ENCODE measurements at places on chromosomes 2 and 18.

- no peak for DNase-seq
Measured at GRCh38 chr2:65930259-65930658, 497.9 kb upstream of the SPRED2 start.

- no peak for DNase-seq
Measured at GRCh38 chr2:170156592-170156991, 21.4 kb upstream of the MYO3B start.

GRCh38 chr2:148132412-148132811 lies 111.5 kb downstream of the MBD5 start:
- no peak for DNase-seq

GRCh38 chr18:44771572-44771955 lies 90.9 kb downstream of the SETBP1 start:
- DNase-seq, result no peak

GRCh38 chr2:55862246-55862645 lies 61.3 kb downstream of the EFEMP1 start:
- DNase-seq, result no peak

DNA sequence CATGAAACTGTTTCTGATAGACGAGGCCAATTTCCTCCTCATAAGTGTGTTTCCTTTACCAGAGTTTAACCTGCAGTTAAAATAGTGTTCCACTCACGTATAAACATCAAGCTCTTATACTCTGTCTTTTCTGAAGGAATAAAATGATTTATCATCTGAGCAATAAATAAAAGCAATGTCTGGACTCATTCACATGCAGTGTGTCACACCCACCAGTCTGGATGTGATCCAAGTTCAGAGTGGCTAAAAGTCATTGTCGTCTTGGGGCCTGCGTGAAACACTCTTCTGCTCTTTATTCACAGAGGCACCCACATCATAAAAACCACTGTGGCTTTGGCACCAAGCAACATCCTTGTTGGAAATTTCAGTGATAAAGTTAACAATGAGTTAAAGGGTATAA lies 19.5 kb upstream of the SLC9A4 start:
- DNase-seq, result no peak

DNA sequence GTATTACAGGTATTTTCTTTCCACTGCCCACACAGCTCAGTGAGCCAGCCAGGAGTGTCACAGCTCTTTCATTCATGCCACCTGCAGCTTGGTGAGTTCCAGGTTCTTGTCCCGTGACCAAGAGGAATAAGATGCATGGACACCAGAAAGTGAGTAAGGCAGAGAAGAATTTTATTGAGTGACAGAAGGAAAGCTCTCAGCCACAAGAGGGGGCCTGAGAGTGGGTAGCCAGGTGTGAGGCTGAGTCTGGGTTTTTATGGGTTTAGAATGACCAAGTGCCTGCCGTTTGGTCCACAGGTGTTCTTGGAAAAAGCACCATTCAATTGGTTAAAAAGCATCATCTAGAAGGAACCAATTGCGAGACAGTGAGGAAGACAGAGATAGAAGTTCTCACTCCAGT lies 1097.1 kb upstream of the SLC39A10 start:
- DNase-seq, result no peak

GRCh38 chr2:98444436-98445176 lies at the start of gene INPP4A:
TSS of gene INPP4A (plus strand) at chr2:98444858. CDS start at chr2:98520049, 75,191 bp downstream.
- DNase-seq, result peak; percentile 75

DNA sequence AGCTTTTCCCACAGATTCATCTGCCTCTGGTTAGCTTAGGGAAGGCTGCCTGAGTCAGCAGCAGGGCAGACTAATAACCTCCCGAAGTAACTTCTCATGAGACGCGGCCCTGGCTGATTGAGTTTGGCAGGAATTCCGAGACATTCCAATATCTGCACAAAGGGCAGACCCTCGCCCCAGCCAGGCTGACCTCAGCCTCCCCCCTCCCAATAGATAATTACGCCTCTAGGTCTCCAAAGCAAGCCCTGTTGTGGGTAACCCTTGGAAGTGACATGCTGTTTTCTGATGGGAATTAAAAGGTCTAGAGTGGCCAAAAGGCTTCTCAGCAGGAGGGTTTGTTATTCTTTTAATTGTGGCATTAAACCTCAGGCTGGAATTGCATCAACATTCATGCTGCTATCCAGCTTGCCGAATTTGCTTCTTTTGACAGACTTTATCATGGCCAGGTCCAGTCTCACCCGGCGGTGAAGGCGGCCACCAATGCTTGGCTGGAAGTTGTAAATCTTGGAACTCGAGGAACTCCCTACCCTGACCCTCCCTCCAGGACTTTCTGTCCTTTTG lies 98.0 kb upstream of the SLC14A2 start:
- no peak for DNase-seq

DNA sequence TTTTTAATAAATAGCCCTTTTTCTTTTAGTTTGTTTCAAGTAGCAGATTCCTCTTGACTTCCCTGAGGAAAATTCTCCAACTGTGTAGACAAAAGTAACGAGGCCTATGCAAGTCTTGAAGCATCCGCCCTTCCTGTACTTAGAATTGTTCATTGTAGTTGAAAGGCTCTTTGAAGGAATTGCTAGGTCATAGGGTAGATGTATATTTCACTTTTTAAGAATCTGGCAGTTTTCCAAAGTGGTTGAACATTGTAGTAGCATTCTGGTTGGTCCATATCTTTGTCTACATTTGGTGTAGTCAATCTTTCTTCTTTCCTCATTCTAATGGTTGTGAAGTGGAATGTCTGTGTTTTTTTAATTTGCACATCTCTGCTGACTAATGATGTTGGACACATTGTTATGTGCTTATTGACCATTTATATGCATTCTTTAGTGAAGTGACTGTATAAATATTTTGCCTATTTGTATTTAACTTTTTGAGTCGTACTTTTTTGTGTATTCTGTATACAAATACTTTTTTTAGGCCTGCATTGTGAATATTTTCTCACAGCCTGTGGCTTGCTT lies 5.6 kb upstream of the SERPINB11 start:
- no peak for DNase-seq

- DNase-seq, result no peak
Measured at GRCh38 chr2:120734930-120735651, 577 bp upstream of the GLI2 start.

- DNase-seq, result no peak
Measured at GRCh38 chr18:7116792-7117389, 706 bp downstream of the LAMA1 start.

DNA sequence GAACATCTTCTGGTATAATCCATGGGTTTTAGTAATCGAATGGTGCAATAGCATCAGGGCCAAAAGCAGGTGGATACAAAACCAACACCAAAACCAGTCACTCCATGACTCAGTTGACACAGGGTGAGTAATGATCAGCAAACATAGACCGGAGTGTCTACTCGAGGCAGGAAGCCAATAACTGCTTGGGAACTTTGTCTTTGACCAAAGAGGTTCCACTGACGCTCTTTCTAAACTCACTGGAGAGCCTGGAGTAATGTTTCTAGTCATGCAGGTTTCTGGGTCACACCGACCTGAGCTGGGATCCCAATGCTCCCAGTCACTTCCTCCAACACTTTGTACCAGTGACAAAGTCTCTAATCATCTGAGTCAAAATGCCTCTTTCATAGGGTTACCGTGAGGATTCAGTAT lies 30.9 kb downstream of the MREG start:
- no peak for DNase-seq

- DNase-seq, result no peak
Measured at GRCh38 chr2:74546004-74546403, 7.7 kb downstream of the LOXL3 start.

DNA sequence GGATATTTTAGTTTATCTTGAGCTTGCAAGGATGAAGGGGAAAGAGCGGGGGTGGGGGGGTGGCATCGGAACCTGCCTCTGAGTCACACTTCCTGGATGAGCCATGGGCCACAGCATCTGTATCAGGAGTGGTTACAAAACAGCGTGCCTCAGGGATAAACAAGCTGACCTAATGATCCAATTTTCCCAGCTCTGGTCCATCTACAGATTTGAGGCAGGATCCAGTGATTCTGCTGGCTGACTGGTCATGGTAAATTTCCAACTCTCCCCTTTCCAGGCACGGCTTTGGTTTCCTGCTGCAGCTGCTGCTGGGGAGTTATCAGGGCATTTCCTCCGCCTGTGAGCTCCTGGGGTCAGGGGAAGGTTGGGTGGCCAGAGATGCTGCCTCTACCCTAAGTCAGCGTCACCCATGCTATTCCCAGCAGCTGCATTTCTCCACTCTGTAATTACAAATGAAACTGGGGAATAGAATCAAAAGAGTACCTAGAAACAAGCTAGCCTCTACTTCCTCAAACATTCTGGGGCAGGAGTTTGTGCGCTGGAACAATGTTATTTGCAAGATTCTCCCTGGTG lies 4.7 kb upstream of the HPCAL1 start:
- peak; percentile 63 for DNase-seq

DNA sequence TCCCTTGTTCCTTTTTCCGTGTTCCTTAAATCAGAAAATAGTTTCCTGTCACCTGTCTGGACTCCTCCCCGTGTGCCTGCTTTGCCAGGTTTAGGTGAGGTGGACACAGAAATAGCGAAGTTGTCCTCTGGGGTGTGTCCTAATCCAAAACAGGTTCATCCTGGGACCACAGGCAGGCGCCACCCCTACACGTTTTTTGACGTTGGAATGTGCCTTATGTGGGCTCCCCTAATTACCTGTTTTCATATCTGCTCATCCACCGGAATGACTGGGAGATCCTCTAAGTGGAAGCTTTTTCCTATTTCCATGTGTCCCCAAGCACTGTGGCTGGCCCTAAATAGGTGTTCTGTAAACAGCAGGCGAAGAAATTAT lies 49.0 kb upstream of the PAIP2B start:
- DNase-seq, result no peak

- no peak for DNase-seq
Measured at GRCh38 chr2:215882689-215883088, 130.7 kb downstream of the MREG start.

DNA sequence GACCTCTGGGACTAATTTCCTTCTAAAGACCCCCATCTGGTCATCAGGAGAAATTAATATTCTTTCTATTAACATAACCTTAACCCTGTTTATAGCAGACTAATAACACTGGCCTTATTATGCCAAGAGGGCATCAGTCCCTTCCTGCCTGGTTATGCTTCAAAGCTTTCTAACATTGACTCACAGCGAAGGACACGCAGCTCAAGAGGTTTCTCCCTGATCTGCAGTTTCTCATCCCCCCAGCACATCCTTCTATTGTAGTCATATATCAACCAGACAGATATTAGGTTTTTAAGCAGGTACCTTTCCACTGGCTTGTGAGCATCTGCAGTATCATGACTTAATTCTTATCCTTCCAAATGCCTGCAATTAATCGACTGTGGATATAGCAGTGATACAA lies 100.0 kb upstream of the CXCR4 start:
- no peak for DNase-seq

GRCh38 chr18:42517896-42518295 lies 562.9 kb downstream of the PIK3C3 start:
- DNase-seq, result no peak

- DNase-seq, result peak; percentile 44
Measured at GRCh38 chr2:68909793-68910674, 38.8 kb upstream of the BMP10 start.

DNA sequence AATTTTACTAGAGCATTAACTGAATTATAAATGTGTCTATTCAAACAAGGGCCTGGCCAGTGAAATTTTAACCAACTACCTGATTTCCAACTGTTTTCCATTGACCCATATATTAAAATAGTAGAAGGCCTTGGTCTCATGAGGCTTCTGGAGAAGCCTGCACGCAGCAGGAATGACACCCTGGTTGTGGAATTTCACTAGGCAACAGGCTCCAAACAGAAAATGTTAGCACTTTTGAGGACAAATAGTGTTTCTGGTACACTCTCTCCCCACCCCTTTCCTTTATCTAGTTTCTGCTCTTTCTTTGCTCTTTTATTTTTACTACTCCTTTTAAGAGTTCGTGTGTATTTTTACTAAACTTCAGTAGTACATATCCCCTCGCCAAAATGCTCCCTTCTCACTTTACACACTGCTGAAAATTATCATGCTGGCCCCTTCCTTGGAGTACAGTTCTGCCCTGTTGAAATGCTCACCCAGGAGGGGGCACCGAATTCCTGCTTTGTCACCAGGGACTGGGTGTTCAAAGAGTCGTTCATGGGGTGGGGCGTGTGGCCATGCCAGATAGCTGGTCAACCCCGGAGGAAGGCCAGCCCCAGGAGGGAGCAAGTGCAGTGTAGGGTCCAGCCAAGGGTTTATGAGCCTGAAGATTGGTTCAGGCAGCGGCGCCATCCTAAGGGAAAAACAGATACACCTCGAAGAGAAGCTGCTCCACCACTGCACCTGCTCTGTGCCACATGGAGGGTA lies 22.1 kb upstream of the COL6A3 start:
- DNase-seq, result no peak

- DNase-seq, result no peak
Measured at GRCh38 chr2:98026927-98027522, 31.3 kb upstream of the TMEM131 start.

GRCh38 chr18:23471486-23471885 lies 18.4 kb downstream of the RIOK3 start:
- DNase-seq, result no peak

- DNase-seq, result no peak
Measured at GRCh38 chr2:170022692-170023091, 155.3 kb upstream of the MYO3B start.

GRCh38 chr2:109143214-109144187 lies 14.5 kb downstream of the SH3RF3 start:
- peak; percentile 25 for DNase-seq

GRCh38 chr2:71614976-71615766 lies 161.8 kb downstream of the DYSF start:
- DNase-seq, result no peak

- DNase-seq, result no peak
Measured at GRCh38 chr2:119068154-119068725, 90.3 kb downstream of the C1QL2 start.

DNA sequence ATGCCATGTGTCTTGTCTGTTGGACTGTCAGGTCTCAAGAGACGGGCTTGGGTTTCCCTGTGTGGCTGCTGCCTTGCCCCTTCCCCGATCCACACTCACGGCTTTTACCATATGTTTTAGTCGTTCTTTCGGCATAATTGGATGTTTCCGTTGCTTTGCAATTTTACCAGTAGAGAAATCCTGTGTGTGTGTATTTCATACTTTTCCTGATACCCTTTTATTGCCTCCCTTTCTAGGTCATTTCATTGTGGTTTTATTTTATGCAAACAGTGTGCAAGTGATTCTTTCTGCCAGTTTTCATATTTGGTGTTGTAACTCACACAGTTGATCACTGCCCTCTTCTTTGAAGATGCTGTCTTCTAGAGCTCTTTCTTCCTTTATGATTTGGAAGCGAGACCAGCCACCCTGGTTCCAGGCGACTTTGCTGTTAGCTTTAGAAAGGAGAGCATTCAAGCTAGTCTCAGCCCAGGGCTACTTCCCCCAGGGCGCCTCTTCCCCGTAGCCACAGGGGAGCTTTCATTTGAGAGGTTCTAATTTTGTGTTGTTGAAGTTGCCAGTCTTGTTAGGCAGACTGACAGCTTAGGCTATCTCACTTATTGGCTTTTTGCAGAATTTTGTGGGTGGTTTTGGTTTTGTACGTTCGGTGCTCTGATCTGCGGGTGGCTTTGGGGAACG lies 17.0 kb downstream of the SH3BP4 start:
- DNase-seq, result no peak

- no peak for DNase-seq
Measured at GRCh38 chr18:8045160-8045883, 478.2 kb downstream of the PTPRM start.

Measured in CD4-positive, alpha-beta T cell (primary cell).